ENCODE measurements at places on chromosomes 16 and 17.

GRCh38 chr17:36460265-36460937, 26.1 kb upstream of the ZNHIT3 start:
- no peak for DNase-seq

GRCh38 chr17:61202564-61202963, 197.1 kb upstream of the TBX2 start:
- DNase-seq, result no peak

DNA sequence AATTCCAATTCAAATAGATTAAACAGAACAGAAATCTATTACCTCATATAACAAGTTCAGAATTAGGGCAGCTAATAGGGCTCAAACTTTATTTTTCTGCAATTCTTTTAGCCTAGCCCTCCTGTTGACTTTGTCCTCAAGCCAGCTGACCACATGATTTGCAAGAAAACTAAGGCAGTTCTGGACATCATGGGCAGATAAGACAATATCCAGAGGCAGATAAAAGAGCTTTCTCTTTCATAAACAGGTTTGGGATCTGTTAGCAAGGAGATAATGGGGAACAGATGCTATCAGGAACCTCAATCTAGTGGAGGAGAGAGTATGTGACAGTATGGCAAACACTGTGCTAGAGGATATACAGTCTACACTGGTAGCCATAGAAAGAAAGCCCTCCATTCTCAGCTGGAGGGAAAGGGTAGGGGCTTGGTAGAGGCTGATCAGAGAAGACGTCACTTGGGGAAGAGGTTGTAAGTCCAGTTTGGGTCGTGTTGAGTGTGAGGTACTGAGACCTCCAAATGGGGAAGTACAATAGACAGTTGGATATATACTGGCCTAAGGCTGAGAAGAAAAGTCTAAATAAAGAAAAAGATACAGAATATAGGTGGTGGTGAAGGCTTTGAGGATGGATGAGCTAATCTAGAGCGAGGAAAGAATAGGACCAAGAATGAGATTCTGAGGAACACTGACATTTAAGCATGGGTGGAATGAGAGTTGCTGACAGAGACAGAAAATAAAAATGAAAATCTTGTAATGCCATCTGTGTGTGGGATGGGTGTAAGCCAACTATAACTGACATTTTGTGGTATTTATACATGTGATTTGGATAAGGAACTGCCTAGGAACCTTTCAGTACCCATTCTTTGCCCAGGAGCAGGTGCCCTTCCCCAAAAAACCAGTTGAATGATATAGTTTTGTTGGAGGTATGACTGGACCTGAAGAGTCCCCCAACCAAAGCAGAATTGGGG, 67.4 kb downstream of the CYB561 start:
- DNase-seq, result no peak

- no peak for DNase-seq
These were observed 62.9 kb downstream of the RAI1 start for GRCh38 chr17:17744116-17744515.

DNA sequence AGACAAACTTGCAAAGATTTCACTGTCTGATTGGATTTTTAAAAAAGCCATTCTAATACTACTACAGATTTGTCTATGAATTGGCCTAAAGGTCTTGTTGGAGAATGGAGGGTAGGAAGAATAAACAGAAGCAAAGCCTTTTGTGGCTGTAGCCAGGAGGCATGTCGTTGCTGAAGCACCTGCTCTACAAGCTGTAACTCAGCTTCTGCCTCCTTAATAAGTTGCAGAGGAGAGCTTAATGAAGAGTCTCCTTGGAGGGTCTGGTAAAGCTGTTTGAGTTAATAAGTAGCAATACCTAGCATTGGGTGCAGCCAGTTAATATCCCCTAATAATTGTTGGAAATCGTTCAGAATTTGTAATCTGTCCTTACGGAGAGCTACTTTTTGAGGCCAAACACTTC, 10.0 kb upstream of the ZNF689 start:
- DNase-seq, result no peak

GRCh38 chr17:40451420-40451819, 8.2 kb downstream of the IGFBP4 start:
- DNase-seq, result no peak

DNA sequence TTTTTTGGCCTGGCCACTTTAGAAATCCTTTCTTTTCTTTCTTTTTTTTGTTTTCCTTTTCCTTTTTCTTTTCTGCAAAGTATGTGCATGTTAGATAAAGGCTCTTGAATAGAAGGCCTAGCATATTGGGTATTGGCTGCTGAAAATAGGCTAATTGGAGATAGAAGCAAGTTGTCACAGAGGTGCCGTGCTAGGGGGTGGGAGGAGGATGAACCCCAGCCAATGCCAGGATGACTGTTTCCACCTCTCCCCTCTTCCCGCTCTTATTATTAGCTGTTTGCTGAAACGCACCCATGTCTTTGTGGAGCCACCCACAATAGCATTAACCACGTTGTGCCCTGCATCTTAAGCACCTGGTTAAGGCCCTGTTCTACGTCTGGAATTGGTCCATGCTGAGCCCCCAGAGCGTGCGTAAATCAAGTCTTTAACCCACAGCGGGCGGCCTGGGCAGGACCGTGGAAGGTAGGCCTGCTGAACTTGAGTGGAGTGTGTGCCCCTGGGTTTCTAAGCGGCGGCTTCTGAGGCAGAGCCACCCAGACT, 123.6 kb downstream of the MSI2 start:
- no peak for DNase-seq

- no peak for DNase-seq
These were observed 19.7 kb downstream of the CYB5B start for GRCh38 chr16:69443927-69444631.

- no peak for DNase-seq
These were observed 27.8 kb downstream of the GNPTG start for GRCh38 chr16:1379304-1380076.

GRCh38 chr16:89289428-89290395, 72.2 kb downstream of the ZNF778 start:
- no peak for DNase-seq

- DNase-seq, result no peak
These were observed 928.0 kb upstream of the SOX9 start for GRCh38 chr17:71192848-71193247.

GRCh38 chr17:62880120-62880519, 72.0 kb upstream of the MARCHF10 start:
- no peak for DNase-seq

DNA sequence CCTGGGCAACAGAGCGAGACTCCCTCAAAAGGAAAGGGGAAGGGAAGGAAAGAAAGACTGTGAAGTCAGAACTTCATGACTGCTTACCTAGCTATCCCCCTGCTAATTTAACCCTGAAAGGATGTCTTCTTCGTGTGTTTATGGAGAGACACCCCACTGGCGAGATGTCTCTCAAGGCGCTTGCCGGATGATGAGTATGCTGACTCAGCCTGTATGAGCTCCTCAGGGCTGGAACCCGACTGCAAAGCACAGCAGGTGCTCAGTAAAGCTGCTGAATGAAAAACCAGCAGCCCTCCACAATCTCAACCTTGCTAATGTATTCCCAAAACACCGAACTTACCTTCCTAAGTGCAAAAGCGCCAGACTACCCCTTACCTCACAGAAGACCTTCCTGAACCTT, 2.3 kb downstream of the ANKFY1 start:
- no peak for DNase-seq

DNA sequence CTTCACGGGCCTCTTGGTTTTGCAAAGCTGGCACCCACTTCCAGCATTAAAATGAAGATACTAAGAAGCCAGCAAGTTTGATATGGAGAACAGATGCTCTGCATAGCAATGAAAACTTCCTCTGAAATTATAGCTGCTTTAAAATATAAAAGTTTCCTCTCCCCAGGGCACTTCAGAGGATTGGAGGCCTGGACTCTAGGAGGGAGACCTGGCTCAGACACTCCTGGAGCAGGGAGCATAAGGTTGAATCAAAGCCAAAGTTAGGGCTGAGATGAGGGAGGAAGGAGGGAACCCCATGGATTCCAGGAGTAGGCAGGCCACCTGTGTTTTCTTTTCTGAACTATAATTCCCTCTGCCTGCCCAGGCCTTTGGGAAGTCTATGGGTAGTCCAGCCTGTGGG, 176.0 kb upstream of the RPL38 start:
- no peak for DNase-seq

DNA sequence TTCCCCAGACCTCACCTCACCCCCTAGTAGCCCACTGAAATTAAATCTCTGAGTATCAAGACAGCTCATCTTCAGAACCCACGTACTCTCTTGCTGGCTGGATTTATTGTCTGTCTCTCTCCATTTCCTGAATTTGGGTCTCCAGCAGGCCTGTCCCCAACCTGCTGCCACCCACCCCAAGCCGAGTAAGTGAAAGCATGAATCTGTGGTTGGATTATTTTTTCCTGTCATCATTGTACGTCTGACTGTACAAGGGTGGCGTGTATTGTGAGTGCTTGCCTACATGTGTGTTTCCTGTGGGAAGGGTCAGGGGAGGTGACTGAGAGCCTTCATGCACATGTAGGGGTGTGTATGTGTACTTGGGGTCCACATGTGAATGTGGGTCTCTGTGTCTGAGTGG, 5.4 kb downstream of the TNP2 start:
- no peak for DNase-seq

DNA sequence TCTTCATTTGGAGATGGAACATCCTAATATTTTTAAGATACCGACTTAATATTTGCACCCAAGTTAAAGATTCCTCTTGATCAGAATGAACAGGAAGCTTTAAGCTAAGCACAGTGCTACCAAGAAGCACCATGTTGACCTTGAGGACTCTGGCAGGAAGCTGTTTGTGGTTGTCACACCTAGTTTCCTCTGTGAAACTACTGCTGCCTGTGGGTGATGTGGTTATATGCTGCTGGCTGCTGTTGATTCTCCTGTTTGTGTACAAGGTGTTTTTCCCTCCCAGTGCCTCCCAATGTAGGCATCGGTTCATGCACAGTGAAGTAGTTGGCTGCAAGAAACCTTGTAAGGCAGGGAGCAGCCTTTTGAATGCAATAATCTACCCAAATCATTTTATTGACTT, 23.4 kb downstream of the RBL2 start:
- DNase-seq, result no peak

DNA sequence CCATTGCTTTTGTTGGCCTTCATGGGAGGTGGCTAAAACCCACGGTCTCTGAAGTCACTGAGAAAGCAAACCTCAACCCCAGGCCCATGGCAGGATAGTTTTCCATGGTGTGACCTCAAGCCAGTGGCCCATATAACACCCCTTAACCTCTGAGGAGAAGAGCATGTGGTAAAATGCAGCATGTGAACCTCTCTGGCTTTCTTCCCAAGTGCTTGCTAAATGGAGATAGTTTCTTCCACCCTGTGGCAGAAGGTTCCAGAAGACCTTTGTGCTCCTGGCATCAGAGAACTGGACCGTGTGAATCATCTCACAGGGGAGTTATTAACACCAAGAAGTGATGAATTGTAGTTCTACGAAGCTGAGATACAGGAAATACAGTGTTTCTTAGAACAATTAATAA, 47.3 kb downstream of the MYOCD start:
- no peak for DNase-seq

GRCh38 chr17:45869676-45870341, 24.5 kb upstream of the MAPT start:
- no peak for DNase-seq

GRCh38 chr17:56694825-56695224, 101.3 kb downstream of the NOG start:
- DNase-seq, result no peak

GRCh38 chr17:59178266-59178985, 22.9 kb downstream of the PRR11 start:
- DNase-seq, result no peak

- DNase-seq, result no peak
These were observed 409.6 kb upstream of the MAF start for GRCh38 chr16:80009971-80010659.

- no peak for DNase-seq
These were observed 1.8 kb upstream of the NSMCE1 start for GRCh38 chr16:27270349-27270748.

DNA sequence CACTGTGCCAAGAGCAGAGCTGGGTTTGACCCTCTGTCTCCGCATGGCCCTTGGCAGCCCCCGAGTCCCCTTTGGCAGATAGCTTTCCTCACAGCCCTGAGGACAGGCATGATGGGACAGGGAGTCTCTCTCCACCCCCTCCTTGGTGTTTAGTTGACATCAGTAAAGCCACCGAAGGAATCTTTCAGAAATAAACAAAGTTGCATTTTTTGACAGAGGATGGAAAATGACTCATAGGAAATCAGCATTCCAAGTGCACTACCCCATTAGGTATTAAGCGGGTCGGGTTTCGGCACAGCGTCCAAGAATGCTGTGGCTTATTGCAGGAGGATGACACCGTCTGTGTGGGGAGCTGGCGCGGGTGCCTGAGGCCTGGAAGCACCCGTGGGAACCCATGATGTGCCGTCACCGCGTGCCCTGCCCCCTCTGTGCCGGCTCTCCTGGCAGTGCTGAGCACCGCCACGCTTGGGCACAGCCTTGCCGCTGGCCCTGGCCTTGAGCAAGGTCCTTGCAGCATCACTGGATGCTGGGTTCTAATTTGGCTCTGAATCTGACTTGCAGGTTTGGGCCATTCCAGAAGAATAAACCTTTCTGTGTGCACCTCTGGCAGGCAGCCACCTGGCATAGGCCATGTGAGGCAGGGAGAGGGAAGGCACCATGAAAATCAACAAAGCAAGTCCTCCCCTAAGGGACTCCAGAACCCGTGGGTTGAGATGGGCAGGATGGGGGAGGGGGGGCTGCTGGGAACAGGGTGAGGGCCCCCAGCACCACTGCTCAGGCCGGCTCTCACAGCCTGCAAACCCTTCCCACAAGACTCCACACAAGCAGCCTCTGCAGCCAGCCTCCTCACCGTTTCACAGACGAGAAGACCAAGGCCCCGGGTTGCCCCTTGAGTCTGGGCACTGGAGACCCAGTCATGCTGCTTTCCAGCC, 50.5 kb upstream of the ZNF469 start:
- DNase-seq, result no peak

DNA sequence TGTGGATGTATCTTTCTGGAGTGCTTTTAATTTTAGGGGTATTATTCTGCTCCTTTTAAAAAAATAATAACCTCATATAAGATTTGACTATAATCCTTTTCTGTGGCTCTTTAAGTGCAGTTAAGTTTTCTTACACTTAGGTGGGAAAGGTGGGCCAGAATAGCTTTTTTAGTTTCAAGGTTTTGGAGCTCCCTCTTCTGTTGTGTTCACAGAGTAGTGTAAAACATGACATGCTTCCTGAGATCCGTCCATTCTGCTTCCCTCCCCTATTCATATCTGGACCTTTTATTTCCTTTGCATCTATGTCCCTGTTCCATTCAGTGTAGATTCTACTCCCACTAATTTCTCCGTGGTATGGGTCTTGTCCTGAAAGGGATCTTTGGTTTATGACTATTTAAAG, 12.8 kb downstream of the LRRC36 start:
- no peak for DNase-seq

DNA sequence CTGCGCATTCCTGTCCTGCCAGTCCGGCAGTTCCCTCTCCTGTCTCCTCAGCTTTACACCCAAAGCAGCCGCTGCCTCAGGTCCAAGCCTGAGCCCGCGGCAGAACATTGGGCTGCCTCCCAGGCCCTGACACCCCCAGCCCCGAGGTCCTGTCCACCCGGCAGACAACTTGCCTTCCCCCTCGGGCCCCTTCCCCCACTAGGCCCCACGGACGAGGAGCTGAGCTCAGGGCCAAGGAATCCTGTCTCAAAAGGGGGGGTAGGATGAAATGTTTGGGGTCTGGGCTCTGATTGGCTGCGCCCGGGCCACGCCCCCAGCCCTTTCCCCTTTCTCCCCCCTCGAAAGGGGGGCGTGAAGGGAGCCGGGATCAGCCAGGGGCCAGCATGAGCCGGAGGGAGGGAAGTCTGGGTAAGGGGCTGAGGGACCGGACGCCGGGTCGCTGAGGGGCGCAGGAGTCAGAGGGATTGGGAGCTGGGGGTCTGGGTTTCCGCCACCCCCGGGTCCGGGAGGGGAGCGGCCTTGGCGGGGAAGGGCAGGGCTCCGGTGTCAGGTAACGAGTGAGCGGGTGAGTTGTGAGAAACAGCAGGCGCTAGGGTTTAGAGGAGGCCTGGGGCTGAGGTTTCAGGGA, at the start of gene CTF1:
Gene CTF1, plus strand, starts transcription at position 354 of the 628 bp plus-strand sequence. Its CDS starts 30 bp downstream, at position 384.
- no peak for DNase-seq

All from NCI-H2081 treated with DMSO at 0.1 percent for 48 hours (cell line).